ENCODE measurements at places on chromosomes 4 and X. TPM values are rescaled to one million over a fixed set of nuclear protein-coding genes. Genes with fewer than 3 reads are reported as not detected.

DNA sequence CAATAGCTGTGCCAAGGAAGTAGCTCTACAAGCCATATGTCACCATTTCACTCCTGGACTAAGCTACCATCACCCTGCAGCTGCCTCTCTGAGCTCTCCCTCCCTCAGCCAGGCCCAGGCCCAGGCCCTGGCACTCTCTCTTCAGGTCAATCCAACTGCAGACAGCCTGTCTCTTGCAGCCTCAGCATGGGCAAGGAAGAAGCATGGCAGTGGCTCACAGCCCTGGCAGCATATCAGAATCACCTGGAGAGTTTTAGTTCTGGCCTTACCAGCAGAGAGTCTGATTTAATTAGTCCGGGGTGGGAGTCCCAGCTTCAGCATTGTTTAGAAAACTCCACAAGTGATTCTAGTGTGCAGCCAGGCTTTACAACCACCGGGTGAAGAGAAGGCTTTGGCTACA lies 31.5 kb downstream of the NALF2 start:
- DNase-seq = no peak

- no peak for DNase-seq
Measured at GRCh38 chr4:101556842-101557241, 209.5 kb upstream of the PPP3CA start.

The IGFBP7 gene
- total RNA-seq = 7.6 TPM

The KLHL5 gene
- 46.0 TPM for total RNA-seq

The TRIM75 gene
- total RNA-seq = not detected

The MAP3K15 gene
- 1.7 TPM for total RNA-seq

- no peak for DNase-seq
Measured at GRCh38 chr4:118776157-118776954, 59.6 kb downstream of the SEC24D start.

DNA sequence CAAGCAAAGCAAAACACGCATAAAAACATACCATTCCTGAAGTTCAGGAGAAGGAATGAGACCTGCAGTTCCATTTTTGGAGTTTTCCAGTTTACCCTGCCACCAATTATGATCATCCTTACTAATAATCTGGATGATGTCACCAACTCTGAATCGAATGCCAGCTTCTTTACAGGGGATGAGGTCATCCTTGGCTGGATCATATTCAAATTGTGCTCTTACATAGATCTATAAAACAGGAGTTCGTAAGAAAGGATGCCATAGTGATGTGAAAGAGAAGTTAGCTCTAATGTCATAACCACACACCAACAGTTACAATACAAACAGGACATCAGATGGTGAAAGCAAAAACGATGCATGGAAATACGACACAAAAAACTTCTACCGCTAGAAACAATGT lies 106.5 kb downstream of the NYX start:
- no peak for DNase-seq

The DKK2 gene
- total RNA-seq = 8.0 TPM

All from endothelial cell (in vitro differentiated cells).